Tibial artery (tissue), 4 donors: ENCODE measurements at places on chromosomes 5 and 9.

- DNase-seq: no peak
Measured at GRCh38 chr9:99411479-99412115, 189.5 kb downstream of the SEC61B start.

GRCh38 chr5:14801792-14802191 is 69.8 kb downstream of the ANKH start:
- no peak for DNase-seq

DNA sequence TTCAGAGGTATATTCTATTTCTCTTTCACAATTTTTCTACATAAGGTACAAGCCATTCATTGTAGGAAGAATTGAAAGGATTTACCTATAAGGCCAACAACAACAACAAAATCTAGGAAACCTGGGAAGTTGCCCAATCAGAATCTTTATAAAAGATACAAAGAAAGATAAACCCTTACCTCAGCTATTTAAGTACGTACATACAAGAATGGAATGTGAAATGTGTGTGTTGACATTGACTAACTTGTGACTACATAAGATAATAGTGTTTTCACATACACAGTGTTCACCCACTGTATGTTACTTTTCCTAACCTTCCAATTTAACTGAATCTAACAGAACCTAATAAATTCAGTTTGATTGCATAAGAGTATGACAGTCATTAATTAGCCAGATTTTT is 154.1 kb downstream of the ADAMTS6 start:
- no peak for DNase-seq

GRCh38 chr9:10226996-10227395 is 385.8 kb downstream of the PTPRD start:
- DNase-seq: no peak

DNA sequence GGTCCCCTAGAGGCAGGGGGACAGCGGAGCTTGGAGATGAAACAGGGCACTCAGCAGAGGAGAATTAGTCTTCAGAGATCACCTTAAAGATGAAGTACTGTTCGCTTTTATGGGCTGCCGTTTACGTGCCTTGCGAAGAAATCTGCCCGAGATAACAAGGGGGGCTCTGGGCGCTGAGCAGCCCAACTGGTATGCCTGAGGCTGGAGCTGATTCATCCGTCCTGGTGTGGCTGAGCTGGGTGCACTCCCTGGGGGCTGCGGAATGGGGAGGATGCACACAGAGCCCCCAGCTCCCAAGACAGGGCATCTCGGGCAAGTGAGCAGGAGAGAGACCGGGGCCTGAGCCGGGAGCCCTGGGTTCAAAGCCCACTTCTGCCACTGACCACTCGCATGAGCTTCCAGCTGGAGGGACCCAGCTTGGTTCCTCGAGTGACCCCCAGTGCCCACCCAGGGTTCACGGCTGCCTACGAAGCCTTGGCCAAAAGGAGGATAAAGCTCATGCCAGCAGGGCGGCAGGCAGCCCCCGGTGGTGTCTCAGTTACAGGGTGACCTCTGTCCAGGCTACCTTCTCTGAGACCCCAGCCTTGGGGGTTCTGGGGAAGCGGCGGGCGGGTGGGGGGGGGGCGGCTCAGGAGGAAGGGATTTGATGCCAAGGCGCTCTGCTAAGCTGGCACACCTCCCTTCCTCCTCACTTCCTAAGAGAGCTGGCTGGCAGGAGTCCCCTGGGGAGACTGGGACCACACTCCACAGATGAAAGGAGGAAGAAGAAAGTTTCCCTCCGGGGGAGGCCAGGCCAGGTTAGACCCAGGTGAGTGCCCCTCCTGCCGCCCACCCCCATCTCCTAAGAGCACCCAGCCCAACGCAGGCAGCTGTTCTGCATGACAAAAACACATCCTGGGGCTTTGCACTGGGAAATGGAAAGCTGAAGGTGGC is 5.7 kb downstream of the FIBCD1 start:
- no peak for DNase-seq

DNA sequence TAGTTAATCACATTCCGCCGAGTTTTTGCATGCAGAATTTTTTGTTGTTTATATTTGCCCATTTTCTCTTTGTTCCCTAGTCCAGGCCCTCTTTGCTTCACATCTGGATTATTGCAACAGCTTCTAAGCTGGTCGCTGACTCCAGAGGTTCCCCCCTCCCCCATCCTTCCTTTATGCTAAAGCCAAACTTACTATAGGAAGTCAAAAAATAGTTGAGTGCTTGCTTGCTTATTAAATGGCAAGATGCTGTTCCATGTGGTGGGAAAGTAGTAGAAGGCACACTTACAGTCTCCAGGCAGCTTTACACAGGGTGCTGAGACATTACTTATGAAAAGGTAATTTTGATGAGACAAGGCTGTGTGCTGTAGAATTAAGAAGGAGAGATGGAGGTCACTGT is 1.3 kb downstream of the ZBTB34 start:
- no peak for DNase-seq

GRCh38 chr5:134453016-134453415 is 41.3 kb upstream of the CDKN2AIPNL start:
- DNase-seq: no peak

- no peak for DNase-seq
Measured at GRCh38 chr9:121685795-121686377, 34.5 kb downstream of the DAB2IP start.

DNA sequence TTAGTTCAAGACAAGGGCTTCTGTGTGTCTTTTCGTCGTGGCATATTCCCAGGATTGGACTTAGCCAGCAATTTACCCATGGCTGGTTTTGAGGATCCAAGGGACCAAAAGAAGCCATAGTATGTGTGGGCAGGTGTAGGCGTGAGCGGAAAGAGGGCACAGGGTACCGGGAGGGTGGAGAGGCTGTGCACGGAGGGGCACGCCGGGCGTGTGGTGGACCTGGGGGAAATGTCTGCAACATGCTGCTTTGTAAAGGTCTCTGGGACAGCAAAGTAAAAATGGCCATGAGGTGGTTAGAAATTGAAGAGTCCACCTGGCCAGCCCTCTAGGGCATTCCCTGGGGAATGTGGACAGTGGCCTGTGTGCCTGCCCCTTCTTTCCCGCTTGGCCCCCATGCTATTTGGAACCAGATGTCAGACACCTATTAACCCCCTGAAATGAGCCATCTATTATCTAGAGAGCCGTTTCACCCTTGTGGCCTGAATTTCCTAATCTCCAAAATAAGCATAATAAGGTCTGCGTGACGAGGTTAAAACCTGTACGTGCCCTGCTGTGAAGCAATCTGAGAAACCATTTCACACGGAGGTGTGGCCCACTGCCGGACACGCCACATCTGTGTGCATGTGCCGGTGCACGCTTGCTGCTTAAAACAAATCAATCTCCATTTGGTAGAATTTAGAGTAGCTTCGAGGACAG is 5.1 kb downstream of the FLT4 start:
- DNase-seq: no peak

- DNase-seq: no peak
Measured at GRCh38 chr9:137745541-137745991, 126.8 kb downstream of the EHMT1 start.

DNA sequence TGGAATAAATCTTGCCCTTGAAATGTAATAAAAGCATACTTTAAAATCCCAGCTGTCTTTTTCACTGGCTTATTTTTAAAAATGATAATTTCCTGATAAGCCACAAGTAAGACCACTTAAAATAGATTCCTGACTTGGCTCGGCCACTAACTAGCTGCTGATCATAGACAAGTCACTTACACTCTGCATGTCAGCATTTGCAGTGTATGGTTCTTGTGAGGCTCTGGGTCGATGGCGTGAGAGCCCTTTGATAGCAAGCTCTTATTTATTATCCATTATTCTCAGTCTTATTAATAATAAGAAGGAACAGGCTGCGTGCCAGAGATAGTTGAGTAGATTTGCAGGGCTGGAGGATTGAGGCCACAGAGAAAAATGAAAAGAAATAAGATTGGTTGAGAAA is 110.7 kb upstream of the IL12B start:
- DNase-seq: no peak
